Activated CD4-positive, alpha-beta T cell treated with anti-CD3 and anti-CD28 coated beads, Interleukin-2, amount 50 U/mL, for 24 hours (primary cell): ENCODE measurements at places on chromosomes 3 and 15.

- DNase-seq, result no peak
Measured at GRCh38 chr3:50559702-50560101, 7.8 kb downstream of the C3orf18 start.

GRCh38 chr3:129989414-129989813 lies 14.9 kb downstream of the TRH start:
- no peak for DNase-seq

- peak; percentile 1 for DNase-seq
Measured at GRCh38 chr15:43329217-43329959, 985 bp downstream of the LCMT2 start.

- DNase-seq, result no peak
Measured at GRCh38 chr3:90184861-90185260, 1077.4 kb downstream of the EPHA3 start.

DNA sequence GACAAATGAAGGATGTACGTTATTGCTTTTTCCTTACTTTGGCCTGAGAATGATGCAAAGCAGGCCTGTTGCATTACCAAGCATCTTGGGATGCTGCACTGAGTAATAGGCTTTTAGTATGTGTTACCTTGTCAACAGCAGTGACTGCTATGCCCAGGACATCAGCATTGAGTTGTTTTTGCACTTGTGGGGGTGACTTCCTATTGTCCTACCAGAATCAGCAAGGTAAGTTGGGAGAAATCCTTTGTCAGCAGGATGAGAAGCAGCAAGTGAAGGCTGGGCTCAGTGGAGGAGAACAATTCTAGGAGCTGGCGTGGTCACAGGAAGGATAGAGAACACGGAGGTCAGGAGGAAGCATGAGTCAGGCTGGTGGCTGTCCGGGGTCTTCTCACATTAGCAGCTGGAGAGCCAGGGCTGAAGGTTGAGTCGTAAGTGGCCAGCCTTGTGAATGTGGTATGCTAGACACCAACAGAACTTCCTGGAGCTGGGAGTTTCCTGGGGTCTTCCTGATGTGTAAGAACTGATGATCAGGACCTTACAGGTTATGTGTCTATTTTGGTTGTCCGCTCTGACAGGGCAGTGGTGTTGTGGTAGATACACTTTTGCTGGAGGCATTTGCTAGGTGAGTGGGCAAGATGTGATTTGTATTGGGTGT lies 142.7 kb downstream of the FNDC3B start:
- DNase-seq, result no peak

- DNase-seq, result peak; percentile 41
Measured at GRCh38 chr3:49017971-49018706, at the start of gene DALRD3. Gene DALRD3 (minus strand): TSS chr3:49018580. CDS start chr3:49018564, 16 bp downstream.

GRCh38 chr3:45741742-45742460 lies 52.7 kb downstream of the SACM1L start:
- no peak for DNase-seq

DNA sequence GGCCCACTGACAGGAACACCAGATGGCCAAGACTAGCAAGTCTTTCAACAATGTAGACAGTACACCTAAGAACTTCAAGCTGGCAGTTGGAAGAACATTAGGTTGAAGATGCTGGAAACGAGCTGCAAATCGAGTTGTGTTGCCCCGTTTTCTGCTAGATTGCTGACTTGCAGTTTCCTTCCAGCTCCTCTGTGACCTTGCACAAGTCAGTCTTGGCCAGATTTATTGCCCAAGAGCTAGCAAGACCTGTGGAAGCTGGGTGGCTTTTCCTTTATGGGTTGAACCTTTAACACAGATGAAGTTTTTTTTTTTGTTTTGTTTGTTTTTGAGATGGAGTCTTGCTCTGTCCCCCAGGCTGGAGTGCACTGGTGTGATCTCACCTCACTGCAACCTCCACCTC lies 2.9 kb upstream of the RBM6 start:
- no peak for DNase-seq

DNA sequence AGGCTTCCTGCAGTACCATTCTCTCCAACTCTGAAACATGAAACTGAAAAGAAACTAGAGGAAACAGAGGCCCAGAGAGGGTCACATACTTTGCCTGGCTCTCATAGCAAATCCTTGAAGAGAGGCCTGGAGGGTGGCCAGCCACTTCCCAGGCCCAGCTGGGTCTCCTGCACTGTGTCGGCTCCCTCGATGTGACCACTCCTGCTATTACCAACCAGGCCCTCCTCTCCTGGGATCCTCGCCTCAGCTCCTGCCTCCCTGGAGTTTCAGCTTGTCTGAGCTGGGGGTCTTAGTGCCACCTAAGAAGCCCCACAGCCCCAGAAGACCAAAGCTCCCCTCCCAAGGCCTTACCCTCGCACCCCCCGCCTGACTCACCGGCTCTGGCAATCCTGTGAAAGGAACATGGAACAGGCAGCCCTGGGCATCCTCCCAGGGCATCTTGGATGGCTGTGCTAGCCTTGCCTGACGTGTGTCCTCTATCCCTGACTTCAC lies 4.6 kb downstream of the LOXL1 start:
- DNase-seq, result no peak

DNA sequence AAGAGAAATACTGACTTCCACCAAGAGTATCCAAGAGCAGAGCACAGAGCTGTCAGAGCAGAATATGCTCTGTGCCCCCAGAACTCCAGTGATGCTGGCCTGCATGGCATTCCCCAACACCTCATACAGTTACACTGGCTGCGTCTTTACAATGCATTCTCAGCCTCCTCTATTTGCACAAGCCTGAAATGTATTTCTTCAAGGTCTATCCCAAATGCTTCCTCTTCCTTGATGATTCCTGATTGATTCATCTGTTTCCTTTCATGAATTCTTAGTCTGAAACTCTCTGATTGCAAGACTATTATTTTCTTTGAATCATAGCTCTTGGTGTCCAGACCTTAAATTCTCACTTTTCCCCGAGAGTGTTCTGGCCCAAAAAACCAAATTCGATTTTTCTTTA lies 664.7 kb downstream of the MECOM start:
- no peak for DNase-seq

GRCh38 chr3:185935465-185936272 lies 2.1 kb downstream of the TRA2B start:
- DNase-seq, result no peak

GRCh38 chr3:191331388-191331787 lies 1.1 kb upstream of the UTS2B start:
- no peak for DNase-seq

DNA sequence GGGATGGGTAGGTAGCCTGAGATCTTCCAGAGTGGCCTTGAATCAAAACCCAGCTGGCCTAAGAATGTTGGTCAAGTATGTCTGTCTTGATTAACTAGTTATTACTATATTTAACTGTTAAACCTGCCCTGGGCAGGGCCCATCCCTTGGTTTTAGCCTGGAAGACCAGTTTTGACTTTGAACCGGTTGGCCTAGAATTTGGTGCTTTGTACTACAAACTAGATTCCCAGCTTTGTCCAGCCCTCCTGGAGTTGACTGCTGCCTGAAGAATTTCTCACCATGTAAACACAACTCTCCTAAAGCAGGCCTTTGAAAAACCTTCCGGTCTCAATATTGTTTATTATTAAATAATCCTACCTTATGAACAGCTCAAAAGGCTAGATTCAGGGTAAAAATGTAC lies 16.0 kb downstream of the C15orf62 start:
- no peak for DNase-seq

GRCh38 chr3:144458283-144458682 lies 486.7 kb downstream of the DIPK2A start:
- no peak for DNase-seq

- DNase-seq, result no peak
Measured at GRCh38 chr3:117873249-117873600, 1161.4 kb downstream of the IGSF11 start.

GRCh38 chr3:140225996-140226395 lies 291.0 kb downstream of the CLSTN2 start:
- DNase-seq, result no peak

DNA sequence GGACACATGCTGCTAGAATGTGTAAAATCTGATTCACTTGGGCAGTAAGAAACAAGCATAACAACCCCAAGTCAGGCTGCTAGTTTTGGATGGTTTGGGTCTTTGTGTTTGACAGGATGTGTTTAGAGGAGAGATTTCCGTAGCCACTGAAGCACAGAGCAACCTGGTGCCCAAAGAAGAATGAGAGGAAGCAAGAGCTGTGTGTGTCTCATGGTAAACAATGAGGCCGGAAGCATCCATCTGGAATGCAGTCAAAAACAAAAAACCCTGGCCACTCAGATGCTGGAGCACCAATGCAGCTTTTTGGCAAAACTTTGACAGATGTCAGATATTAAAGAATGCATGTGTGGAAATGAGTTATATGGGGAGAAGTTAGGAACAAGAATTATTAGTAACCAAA lies 39.4 kb upstream of the SNRK start:
- DNase-seq, result no peak

DNA sequence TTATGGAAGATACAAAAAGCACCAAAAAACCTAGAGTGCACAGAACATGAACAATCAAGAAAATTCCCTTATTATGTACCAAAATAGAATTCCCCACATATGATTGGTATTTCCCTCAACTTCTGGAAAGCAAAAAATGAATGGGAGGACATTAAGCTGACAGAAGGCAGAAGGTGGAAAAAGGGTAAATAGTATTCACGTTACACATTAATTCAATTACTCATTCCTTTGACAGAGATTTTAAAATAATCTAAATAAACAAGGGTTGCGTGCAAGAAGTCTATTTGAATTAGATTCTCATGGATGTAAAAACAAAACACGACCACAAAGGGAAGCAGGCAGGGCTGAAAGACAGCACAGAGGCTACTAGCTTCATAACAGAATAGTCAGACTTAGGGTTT lies 260.5 kb upstream of the ZPLD1 start:
- DNase-seq, result no peak

DNA sequence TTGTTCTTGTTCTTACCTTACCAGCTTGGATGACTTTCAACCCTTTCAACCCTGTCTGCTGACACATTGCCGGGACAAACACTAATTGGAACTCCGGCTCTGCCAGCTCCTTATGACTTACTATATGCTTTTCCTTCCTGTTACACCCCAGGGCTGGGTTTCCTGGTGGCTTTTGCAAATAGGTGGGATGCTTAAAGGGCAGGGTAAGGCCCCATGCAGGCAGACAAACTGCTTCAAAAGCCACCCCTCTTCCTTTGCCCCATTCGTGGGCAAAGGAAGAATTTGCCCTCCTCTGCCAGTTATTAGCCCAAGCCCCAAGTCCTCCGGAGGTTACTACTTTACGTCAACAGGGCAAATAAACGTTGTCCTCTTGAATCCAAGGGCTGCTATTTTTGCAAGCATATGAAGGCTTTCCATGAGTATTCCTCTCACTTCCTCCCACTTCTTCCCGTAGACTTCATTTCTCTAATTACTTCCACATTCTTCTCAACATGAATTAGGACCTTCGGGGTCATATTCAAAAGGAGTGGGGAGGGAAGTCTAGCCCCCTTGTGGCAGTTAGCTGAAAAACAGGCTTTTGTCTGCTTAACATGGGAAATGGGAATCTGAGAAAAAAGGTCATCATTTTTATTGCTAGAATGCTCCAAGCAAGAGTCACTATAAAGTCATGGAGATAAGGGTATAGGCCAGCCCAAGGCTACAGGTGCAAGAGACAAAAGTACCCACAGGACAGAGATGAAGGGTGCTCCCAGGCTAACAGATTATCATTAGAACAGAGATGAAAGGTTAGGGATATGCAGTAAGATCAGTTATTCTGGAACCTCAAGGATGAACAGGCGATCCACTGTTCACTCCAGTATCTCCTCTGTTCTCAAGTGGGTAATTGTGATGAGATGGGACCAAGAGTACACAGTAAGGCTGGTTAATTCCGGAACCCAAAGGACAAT lies 56.3 kb upstream of the FSTL1 start:
- no peak for DNase-seq

GRCh38 chr3:116601206-116601605 lies 108.4 kb upstream of the TUSC7 start:
- DNase-seq, result no peak

DNA sequence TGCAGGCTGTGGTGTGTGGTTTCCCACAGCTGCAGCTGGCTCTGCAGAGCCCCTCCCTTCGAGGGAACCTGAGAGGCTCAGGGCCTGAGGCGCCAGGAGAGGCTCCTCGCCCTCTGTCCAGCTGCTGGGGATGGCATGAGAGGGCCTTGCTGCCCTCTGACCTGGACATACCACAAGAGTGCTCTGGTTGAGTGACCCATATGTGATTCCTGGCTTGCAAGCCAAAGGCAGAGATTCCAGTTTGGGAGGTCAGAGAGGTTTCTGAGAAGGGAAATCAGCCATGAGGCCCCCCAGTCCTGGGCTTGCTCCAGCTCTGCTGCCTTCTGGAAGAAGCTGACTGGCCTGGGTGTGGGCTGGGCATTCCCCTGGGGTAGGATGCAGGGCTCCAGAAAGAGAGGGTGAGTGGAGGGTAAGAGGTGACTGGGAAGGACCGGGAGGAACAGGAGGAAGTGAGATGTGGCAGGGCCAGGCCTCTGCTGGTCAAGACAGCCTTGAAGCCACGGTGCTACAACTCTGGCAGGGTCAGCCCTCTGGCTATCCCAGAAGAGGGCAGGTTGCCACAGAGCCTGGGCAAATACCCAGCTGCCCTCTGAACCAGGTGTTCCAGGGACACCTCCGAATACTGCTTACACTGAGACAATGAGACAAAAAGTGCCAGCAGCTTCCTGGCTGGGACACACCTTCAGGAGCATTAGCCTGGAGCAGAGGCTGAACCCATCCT lies 16.0 kb upstream of the SRP14 start:
- no peak for DNase-seq

- no peak for DNase-seq
Measured at GRCh38 chr3:134373271-134374104, 759 bp downstream of the AMOTL2 start.

DNA sequence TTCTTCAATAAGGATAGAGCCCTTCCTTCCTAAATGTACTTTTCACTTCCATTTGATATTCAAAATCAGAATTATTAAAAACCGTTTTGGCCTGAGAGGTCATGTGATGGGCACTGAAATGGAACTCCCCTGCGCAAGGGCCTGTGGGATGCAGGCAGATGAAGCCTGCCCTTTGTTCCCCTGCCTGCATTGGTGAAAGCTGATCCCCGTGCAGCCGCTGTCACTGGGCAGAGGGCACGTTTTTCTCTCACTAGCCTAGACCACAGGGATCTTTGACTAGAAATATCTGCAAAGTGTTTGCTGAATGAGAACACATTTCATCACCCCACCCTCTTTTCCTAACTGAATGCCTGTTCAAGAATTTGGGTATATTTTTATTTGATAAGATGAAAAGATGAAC lies 74.9 kb downstream of the TIPARP start:
- DNase-seq, result no peak

DNA sequence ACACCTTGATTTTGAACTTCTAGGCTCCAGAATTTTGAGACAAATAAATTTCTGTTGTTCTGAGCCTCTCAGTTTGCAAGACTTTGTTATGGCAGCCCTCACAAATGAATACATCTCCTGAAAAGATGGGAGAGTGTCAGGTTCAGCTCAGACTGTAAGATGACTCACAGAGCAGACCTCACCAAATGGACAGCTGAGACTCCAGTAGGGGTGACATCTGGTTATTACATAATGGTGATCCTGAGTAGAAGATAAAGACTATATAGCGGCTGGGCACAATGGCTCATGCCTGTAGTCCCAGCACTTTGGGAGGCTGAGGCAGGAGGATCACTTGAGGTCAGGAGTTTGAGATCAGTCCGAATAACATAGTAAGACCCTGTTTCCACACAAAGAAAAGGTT lies 26.2 kb upstream of the MTMR14 start:
- DNase-seq, result no peak
